ENCODE measurements at places on chromosomes 12 and 14.
A peak's percentile ranks its signal among the peaks of the same experiment; 100 is the strongest.

DNA sequence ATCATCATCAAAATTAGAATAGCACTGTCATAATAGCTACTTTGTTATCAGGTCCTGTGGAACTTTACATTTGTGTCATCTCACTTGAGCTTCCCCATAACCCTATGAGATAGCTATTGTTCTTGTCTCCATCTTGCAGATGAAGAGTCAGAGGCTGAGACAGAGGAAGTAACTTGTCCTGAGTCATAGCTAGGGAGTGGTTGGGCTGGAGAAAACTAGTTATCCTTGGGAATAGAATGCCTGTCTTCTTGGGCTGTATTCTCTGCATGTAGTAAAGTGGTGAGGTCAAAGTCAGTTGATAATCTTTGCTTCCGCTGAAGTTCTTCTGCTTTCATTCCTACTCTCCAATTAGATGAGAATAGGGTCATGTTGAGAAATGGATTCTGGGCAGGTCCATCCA, 117.0 kb downstream of the SMOC1 start:
- no peak for DNase-seq

- DNase-seq, result no peak
These were observed 125.2 kb upstream of the RFLNA start for GRCh38 chr12:124169577-124170284.

DNA sequence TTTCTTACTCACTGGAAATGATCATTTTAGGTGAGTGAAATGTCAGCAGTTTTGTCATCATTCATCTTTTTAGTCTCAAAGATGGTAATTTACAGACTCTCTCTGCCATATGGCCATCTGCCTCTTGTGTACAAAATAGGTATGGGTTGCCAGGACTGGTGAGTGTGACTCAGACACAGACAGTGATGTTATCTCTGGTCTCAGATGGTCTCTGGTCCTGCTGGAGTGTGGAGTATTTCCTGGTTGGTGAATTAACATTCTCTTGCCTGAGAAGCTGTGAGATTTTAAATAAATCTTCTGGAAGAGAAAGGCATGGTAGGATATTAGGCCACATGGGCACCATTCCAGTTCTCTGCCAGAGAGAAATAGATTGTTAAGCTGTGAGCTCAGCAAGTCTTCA, 207.0 kb downstream of the ATP23 start:
- no peak for DNase-seq

GRCh38 chr12:113231235-113232088, 10.2 kb downstream of the TPCN1 start:
- DNase-seq, result peak; percentile 87

- no peak for DNase-seq
These were observed 210.8 kb downstream of the PCNX1 start for GRCh38 chr14:71117839-71118743.

- DNase-seq, result no peak
These were observed 77.8 kb downstream of the PDE6H start for GRCh38 chr12:15050659-15051058.

DNA sequence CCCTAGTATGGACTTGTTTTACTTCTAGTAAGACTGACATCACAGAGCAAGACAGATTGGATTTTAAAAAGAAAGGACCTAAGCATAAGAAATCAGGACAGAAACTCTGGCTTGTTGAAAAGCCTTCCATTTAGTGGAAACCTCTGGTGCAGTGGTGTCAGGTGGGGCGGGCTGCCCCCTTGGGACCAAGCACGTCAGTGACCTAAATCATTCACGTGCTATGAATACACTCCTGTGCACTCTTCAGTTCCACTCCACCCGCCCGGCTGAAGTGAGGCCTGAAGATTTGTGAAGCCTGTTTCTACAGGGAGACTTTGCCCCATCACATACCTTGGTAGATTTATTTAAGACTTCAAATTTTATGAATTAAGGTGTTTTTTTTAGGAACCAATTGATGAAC, 58.2 kb upstream of the STRN3 start:
- DNase-seq, result no peak

DNA sequence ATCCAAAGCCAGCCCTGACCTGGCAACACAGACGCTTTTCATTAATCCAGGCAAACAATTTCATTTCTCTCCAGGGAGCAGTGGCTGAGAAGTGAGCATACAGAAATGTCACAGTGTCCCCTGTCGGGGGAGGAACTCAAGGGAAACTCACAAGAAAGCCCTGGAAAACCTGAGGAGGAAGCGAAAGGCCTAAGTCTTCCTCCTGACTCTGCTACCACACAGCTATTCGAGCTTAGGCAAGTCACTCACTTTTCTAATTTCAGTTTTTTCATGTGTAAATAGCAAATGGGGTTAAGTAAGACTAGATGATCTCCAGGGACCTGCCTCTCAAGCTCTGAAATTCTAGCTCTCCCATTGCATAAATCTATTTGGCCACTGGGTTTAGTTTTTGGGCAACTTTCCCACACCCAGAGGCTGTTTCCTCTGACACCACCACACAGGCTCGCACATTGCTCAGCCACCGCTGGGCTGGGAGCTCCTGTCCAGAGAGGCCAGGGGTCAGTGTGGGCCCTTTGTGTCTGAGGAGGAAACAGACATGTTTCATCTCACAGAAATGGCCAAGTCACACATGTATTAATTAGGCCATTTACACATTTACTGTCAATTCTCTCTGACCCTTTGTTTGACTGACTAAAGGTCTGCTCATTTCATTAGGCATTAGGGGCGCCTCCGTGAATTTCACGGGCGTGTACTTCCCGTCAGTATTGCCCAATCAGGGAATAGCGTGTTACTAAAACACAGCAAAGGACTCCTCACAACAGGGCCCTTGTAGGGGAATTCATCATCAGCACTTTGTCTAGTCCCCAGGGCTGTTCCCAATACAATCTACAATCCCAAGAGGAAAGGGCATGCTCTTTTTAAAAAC, 9.8 kb upstream of the PNMA1 start:
- peak; percentile 68 for DNase-seq

- DNase-seq, result no peak
These were observed 1082.1 kb downstream of the AACS start for GRCh38 chr12:126147321-126147720.

GRCh38 chr14:23182372-23183157, 895 bp downstream of the SLC7A8 start:
- DNase-seq, result peak; percentile 91

DNA sequence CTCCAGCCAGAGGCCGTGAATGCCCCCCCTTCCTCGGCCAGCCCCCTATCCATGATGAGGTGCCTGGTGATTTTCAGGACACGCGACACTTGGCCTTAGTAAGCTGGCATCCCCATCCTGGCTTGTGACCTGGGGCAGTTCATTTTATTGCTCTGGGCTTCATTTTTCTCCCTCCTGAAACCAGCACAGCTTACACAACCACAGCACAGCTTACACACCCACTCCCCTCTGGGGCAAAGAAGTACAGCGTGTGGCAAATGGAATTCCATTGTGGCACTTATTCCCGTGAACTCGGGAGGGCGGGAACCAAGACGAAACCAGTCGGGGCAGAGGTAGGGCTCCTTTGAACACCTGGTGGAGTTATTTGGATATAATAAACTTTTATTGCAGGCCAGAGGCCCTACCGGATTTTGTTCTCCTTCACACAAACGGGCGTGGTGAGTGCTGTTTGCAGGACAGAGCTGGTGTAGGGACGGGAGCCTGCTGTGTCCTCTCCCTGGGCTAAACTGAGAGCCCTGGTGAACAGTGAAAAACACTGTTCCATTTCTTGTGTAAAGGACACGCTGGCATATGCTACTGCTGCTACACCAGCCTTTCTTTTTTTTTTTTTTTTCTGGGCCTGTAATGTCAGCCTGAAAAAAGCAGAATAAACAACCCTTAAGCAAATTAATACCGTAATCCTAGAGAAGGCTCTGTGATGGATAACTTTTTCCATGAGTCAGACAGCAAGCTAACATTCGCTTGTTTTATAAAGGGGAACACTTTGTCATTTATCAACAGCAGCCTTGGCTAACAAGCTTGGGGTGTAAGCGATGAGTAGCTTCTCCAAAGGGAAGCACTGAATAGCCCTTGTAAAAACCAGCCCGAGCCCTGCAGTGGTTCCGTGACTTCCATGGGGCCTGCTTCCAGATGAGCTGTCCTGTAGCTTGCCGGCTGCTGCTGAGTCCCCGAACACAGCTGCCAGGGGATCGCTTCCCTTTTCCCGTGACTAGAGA, 29.3 kb downstream of the CD9 start:
- DNase-seq, result no peak

- DNase-seq, result no peak
These were observed 81.0 kb downstream of the NTS start for GRCh38 chr12:85955127-85955526.

GRCh38 chr12:32230613-32230993, 124.0 kb downstream of the BICD1 start:
- peak; percentile 62 for DNase-seq

DNA sequence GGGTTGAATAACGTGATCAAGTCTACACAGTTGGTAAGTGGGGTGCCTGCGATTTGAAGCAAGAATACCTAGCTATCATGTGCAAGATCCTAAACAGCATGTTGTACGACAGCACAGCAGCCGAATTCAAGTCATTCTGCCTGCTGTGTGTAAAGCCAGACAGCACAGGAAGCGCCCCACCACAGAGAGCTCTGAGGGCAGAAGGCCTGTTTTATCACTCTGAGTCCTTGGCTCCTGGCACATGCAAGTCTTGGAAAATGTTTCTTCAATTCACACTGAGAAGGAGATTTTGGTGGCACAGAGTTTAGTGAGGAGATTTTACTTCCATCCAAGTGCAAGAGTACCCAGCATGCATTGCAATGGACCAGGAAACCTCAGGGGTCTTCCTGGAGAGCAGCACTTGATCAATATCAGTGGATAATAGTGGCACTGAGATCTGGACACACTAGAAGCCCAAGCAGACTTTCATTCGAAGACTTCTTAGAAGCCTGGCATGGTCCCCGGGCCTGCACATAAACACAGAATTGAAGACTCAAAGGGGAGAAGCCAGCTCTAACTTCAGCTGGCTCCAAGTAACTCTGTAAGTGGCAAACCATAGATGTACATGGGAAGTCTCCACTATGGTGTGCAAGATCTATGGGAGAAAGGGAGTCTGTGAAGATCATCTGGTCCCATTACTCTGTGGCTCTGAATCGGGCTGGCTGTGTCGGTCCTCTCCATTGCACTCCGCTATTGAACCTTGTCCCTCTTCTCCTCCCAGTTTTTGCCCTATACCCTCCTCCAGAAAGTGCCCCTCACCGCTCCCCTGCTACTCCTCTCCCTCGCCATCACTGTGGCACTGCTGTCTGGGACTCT, 1.5 kb upstream of the KRT1 start:
- DNase-seq, result no peak

DNA sequence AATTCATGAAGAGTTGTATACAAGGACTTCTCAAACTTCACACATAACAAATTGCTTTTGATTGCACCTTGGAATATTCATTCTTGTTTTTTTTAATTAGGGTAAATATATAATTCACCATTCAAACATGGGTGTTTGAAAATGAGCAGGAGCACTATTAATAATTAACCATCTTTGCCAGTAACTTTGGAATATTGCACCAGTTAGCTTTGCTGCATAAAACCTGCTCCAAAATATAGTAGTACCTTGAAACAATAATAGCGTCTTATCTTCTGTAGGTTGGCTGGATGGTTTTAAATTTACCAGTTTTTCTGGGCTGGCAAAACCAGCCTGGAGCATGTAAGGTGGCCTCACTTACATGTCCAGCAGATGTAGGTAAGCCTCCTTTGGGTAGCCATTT, 1112.4 kb downstream of the TRHDE start:
- no peak for DNase-seq

GRCh38 chr14:48008646-48009045, 333.2 kb upstream of the MDGA2 start:
- peak; percentile 53 for DNase-seq

- no peak for DNase-seq
These were observed 28.8 kb upstream of the IGF1 start for GRCh38 chr12:102509123-102509626.

- DNase-seq, result no peak
These were observed 31.4 kb upstream of the C14orf180 start for GRCh38 chr14:104547998-104548700.

DNA sequence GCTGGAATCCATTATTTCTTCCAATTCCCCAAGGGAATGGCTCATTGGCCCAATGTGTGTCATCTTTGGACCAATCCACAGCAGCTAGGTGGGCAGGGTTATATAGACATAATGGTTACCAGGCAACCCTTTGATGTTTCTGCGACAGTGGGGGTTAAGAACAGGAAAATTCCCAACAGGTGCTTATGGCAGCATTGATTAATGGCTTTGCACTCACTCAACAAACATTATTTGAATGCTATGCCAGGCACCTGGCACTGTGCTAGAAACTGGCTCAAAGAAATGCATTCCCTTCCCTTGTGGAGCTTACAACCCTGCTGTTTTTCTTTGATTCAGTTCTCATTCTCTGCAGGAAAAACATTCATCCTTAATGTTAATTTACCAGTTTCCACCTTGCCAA, 1221.0 kb downstream of the AACS start:
- DNase-seq, result no peak

DNA sequence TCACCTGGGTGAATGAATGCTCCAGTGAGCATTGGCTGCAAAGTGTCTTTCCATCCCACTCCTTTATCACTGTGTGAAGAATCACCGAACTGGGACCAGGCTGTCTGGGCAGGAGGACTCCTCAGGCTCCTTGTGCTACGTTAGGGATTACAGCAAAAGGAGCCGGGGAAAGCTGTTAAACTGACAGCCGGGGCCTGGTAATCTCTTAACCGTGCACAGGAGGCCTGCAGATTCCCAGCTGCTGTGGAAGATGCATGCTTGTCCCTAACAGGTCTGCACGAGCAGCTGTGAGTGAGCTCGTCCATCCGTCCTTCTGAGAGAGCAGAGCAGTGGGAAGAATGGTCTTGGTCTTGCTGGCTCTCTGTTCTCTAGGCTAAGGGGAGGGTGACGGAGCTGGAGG, 231.5 kb downstream of the AACS start:
- no peak for DNase-seq

DNA sequence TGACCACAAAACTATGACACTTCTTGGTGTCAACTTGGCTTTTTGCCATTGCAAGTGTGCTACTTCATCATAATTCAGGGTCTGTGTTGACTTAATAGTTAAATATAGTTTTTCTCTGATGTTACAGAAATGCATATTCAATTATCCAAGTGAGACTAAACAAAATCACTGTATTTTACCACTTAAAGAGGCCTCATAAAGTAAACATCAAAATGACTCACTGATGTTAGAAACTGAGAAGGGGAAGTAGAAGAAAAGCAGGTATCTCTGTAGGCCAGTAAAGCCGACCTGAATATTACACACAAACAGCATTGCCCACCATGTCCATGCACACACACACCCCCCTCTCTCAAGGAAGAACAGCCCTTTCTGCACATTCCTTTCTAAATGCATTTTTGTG, 55.4 kb downstream of the RPAP3 start:
- DNase-seq, result no peak

DNA sequence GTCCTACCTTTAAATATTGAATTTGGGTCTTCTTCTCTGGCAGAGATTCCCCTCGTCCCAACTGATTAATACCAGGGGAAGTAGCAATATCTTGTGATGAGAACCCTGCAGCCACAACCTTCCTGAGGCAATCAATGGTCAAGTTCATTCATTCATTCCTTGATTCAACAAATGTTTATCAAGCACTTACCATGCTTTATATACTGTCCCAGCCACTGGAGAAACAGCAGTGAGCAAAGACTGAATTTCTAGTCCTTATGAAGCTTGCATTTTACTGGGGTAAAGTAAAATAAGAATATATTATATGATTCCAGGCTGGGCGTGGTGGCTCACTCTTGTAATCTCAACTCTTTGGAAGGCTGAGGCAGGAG, 300 bp upstream of the GIT2 start:
- DNase-seq, result no peak

GRCh38 chr14:90695997-90696660, 120.1 kb downstream of the TTC7B start:
- DNase-seq, result no peak

- no peak for DNase-seq
These were observed 422.2 kb downstream of the APAF1 start for GRCh38 chr12:99067171-99067785.
